ENCODE measurements at places on chromosomes 11 and 22. TPM values are rescaled to one million over a fixed set of nuclear protein-coding genes. Genes with fewer than 3 reads are reported as not detected.

MFNG gene
- total RNA-seq: 2.6 TPM

KDM4D gene
- total RNA-seq: 3.8 TPM

PTPMT1 gene
- 212 TPM for total RNA-seq

PARVA gene
- total RNA-seq: 14.9 TPM

MRGPRF gene
- 11.2 TPM for total RNA-seq

Measured in cardiac muscle cell (in vitro differentiated cells and primary cell).